ENCODE measurements at places on chromosomes 7 and 10. TPM values are rescaled to one million over a fixed set of nuclear protein-coding genes. Genes with fewer than 3 reads are reported as not detected.

PGAM2 gene
- total RNA-seq, result 2,809 TPM

FEZF1 gene
- total RNA-seq, result not detected

ODAD2 gene
- 0.15 TPM for total RNA-seq

CTBP2 gene
- 26.0 TPM for total RNA-seq

TUBB8 gene
- not detected for total RNA-seq

PLCE1 gene
- 28.1 TPM for total RNA-seq

Data from right atrium auricular region (tissue), 2 donors.